ENCODE measurements at places on chromosomes 5 and 9.

- DNase-seq: peak; percentile 92
Measured at GRCh38 chr9:6931913-6932312, 174.1 kb downstream of the KDM4C start.

DNA sequence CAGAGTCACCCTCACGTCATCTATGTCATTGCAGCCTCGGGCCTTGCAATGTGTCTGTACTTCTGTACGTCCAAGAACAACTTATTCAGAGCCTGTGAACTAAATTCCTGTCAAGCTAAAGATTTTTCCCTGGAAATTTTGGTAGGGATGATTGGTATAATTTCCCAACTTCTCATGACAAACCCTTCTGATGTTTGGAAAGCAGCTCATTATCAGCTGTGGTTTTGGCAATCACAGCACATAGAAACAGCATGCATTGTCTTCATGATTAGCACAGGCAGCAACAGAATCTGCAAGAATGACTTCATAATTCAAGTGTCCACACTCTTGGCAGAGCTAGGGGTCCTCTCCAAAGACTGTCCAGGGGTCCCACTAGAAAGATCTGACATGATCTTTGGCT is 49.5 kb downstream of the APBA1 start:
- DNase-seq: peak; percentile 35

DNA sequence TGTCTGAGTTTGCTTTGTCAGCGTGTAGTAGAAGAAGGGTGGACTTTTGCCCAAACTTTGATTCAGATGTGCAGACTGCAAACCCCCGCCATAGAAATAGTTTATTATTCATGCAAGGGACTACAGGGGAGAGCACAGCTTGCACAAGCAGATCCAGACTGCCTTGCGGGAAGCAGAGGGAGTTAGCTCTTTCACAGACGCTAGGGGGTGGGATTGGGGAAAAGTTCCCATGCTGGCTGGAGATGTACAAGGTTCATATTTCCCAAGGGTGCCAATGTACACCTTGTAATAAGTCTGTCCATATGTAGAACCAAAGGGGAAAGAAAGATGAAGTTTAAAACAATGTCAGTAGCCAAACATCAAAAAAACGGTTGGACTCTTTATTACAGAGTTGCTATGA is 749.7 kb upstream of the COX7C start:
- DNase-seq: no peak

GRCh38 chr5:172843825-172844576 is 9.9 kb downstream of the ERGIC1 start:
- DNase-seq: no peak

DNA sequence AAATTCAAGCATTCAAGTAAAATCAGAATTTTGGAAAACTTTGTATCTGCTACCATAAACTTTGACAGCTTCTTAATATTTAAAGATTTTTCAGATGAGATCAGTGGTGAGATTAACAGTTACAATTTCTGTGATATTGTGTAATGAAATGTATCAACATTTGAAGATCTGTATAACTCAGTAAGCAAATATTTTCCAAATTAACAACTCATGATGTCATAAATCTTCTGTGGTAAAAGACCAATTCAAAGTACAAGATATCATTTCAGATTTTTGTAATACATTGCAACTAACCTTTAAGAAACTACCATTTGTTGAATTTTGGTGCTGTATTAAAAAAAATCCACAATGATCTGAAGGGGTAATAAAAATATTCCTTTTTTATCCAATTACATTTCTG is 352.2 kb downstream of the KIAA0825 start:
- DNase-seq: no peak

DNA sequence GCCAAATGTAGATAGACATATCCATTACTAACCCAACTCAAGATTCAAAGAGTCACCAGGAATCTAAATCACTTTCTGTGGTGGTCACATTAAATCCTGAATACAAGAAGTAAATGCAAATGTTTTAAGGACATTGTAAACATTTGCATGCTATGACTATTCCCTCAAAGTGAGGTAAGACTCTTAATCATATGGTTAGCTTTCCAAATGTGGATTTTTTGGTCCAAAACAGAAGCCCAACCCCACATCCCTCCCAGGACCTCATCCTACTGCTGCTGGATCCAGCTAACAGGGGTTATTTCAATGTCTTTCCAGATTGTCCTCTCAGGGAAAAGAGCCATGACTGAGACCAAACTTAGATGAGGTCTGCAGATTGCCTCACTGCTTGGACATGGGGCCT is 228.1 kb upstream of the PANK3 start:
- no peak for DNase-seq

- DNase-seq: no peak
Measured at GRCh38 chr5:147073098-147073497, 161.7 kb upstream of the STK32A start.

GRCh38 chr9:101485924-101486692 is 47.5 kb upstream of the RNF20 start:
- no peak for DNase-seq

DNA sequence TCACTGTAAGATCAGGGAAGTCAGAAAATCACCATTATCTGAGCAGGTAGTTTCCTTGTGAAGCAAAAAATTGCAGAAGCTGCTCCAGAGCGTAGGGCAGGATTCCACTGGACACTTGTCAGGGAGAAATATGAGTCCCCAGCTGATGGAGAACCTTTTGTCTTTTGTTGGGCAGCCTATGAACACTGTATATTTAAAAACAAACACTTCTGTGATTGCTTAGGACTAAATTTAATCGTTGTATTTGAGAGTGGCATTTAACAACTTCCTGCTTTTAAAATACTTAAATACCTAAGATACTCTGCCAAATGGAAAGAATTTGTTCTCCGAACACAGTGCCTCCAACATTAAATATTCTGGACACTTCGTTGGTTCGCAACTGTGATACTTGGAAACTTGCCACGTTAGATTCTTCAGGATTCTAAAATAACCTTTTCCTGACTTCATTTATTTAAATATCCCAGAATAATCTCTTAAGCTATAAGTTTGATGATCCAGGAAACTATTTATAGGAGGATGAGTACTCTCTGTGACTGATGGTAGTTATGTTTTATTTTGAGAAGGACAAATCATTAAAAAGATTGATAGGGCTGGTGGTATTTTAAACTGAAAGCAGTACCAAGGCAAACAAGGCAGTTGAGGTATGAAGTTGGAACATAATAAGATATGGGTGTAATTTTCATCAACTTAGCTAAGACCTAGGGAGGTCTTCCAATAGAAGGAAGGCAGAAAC is 2.7 kb upstream of the HSPA4 start:
- no peak for DNase-seq

DNA sequence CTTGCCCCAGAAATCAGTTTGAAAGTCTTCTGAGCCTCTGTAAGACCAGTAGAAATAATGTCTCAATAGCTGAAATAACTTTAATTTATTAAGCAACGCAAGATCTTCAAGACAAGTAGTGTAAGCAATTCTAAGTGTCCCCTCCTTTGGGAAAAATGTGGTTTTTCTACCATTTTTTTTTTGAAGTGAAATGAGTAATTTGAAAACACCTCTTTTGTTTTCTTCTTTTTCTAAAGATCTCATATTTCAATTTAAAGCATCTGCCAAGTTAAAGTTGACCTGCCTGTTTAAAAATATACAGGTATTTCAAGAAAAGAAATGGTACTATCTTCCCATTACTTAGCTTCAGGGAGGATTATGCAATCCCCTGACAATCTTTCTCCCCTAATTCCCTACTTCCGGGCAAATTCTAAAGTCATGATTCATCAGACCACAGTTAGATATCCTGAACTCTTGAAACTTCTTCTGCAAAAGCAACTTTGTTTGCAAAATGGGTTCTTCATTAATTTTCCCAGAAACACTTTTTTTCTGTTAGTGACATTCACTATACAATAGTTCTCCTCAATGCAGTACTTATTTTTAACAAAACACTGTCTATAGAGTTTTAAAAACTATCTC is 7.8 kb upstream of the ANXA1 start:
- DNase-seq: peak; percentile 56

DNA sequence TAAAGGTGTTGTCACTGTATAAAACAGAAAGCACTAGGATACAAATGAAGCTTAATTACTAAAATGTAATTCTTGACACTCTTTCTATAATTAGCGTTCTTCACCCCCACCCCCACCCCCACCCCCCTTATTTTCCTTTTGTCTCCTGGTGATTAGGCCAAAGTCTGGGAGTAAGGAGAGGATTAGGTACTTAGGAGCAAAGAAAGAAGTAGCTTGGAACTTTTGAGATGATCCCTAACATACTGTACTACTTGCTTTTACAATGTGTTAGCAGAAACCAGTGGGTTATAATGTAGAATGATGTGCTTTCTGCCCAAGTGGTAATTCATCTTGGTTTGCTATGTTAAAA is 43.8 kb downstream of the NDFIP1 start:
- DNase-seq: no peak

DNA sequence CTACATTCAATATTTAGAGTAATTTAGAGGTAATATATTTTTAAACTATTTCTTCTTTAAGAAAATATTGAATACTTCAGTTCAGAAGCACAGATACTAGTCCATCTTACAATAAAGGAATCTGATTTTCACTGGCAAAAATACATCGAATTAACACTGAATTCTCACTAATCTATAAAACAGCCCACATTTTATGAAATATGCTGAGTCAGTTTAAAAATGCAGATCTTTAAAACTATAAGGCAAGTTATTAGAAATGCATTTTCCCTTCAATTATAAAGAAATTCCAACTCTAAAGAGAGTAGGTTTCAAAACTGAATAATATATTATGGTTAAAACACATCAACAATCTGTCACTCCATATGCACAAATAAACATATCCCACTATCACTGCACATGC is 232.5 kb downstream of the SLF1 start:
- no peak for DNase-seq

- DNase-seq: no peak
Measured at GRCh38 chr9:114899995-114900394, 30.4 kb downstream of the TNFSF8 start.

- no peak for DNase-seq
Measured at GRCh38 chr5:1474183-1474839, 29.1 kb upstream of the SLC6A3 start.

- DNase-seq: peak; percentile 78
Measured at GRCh38 chr5:151741678-151742423, 16.6 kb downstream of the ATOX1 start.

DNA sequence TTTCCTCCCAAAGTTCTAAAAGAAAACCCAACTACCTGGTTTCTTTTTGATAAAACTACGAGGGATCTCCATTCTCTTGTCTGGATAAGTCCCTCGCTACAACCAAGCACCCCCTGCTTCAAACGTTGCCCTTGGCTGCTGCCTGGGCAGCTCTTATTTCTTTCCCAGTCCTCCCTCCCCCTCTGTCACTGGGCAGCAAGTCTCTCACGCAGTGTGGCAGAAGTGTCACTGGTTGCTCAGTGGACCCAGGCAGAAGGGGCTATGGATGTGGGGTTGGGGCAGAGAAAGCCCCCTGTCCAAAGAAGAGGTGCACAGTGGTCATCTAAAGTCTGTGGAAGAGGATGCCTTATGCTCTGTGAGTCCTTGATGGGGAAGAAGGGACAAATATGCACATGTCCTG is 7.2 kb upstream of the SMIM32 start:
- no peak for DNase-seq

- DNase-seq: no peak
Measured at GRCh38 chr5:6705088-6705487, 8.1 kb upstream of the TENT4A start.

DNA sequence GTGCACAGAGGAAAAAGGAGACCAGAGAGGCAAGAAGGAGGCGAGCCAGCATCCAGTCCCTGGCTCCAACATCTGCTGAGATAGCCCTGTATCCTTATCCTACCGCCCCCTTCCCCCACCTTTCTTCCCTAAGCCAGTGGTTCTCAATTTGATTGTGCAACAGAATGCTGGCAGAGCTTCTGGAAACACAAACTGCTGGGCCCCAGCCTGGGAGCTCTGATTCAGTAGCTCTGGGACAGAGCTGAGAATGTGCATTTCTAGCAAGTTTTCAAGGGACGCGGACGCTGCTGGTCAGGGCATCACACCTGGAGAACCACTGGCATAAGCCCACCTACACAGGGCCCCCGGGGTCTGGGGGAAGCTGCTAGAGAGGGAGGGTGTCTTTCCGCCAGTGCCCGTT is 21.1 kb downstream of the AK8 start:
- peak; percentile 5 for DNase-seq

GRCh38 chr9:27451207-27451797 is 72.8 kb upstream of the IFNK start:
- no peak for DNase-seq

DNA sequence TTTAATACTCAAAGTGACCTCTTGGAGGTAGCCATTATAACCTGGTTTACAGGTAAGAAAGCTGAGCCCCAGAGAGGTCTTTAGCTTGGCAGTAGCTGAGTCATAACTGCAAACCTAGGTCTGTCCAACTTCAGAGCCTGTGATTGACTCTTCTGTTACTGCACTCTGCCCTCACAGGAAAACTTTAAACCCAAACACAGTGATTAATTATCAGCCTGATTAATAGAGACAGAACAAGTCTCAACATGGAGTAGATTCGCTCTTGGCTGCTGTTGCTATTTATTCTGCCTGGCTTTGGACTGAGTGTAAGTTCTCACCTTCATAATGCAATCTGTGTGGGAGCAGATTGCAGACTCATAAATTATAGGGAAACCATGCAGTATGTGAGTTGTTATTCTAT is 27.4 kb upstream of the TXN start:
- no peak for DNase-seq

DNA sequence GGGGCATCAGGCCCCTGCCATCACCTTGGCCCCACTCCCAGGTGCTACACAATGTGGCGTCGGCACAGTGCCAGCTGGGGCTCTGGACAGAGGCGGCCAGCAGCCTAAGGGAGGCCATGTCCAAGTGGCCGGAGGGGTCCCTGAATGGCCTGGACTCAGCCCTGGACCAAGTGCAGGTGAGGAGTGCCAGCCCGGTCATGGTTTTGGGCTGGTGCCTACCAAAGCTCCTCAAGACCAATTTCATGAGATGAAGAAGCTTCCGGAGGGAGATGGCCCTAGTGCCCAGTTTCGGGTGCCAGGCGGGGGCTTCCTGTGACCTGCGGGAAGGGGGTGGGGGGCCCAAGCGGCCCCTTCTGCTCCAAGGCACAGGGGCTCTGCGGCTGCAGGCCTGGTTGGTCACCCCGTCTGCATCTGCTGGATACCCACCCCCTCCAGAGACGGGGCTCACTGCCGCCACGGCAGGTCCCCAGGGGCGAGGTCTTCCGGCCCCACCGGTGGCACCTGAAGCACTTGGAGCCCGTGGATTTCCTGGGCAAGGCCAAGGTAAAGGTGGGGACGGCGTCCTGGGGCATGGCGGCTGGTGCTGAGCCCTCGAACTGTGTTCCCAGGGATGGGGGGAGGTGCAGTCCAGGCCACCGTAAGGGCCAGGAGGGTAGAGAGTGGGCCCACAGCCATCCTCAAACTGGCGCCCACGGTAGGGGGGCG is 5.8 kb downstream of the NOXA1 start:
- DNase-seq: no peak

DNA sequence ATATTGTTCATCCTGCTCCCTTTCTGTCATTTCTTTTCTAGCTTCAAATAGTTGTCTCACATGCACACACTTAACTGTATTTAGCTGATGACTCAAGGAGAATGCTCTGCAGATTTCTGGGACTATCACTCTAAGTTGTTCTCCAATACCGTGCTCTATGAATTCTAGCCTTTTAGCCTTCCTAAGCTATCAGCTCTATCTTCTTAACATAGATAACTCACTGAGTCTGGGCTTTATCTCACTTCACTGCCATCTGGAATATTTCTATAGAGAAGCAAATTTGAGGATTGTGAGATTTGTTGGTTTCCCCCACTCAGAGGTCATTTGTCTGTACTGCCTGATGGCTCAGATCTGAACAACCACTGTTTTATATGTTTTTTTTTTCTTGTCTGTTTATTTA is 369.7 kb downstream of the TUSC1 start:
- no peak for DNase-seq

GRCh38 chr5:96200641-96201040 is 232.4 kb downstream of the PCSK1 start:
- DNase-seq: no peak
